ENCODE measurements at places on chromosomes 7 and 10.
A peak's percentile ranks its signal among the peaks of the same experiment; 100 is the strongest.

- peak; percentile 72 for DNase-seq
Measured at GRCh38 chr7:5445981-5446594, 22.5 kb upstream of the TNRC18 start.

DNA sequence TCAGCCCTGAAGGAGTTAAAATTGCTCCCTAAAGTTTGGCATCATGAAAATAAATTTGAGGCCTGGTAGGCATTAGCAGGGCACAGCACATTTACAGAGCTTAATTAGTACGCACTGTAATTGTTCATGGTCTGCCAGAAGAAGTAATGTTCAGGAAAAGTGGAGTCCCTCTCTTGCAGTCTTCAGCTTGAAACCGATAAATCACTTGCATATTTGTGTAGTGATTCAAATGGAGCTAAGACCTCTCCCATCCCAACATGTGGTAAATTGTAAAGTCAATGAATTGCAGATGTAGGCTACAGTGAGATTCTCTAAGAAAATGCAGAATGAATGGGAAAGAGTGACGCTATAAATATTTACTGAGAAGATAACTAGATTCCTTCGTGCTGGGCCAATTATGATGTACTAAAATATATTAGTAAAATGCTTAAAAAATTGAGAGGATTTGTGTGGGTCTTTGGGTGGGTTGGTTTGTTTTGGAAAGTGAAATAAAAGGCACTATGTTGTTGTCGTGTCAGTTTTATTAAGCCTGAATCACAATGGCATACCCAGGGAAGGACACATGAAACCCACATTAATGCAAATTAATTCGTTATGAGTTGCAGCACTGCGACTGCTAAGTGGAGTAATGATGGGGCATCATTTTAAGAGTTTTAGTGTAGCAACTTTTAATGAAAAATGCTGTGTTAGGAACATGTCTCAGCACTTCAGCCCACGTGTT is 8.4 kb downstream of the TCF7L2 start:
- DNase-seq, result no peak

DNA sequence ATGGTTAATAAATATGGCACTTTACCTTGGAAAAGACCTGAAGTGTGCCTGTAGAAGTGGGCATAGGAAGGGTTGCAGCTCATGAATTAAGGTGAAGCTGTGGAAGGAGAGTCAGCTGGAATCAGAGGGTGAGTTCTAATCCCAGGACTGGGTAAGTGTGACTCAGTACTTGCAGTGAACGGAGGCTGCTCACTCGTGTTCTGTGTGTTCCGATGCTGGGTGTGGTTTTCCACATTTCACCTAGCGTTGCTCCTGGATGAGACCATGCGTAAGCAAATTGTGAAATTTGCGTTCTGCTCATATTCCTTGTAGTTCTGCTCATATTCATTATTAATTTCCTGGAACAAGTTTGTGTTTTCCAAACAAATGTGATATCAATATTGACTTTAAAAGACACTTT is 22.4 kb upstream of the TMEM236 start:
- no peak for DNase-seq

GRCh38 chr7:155456738-155457543 is 988 bp upstream of the EN2 start:
- DNase-seq, result no peak

DNA sequence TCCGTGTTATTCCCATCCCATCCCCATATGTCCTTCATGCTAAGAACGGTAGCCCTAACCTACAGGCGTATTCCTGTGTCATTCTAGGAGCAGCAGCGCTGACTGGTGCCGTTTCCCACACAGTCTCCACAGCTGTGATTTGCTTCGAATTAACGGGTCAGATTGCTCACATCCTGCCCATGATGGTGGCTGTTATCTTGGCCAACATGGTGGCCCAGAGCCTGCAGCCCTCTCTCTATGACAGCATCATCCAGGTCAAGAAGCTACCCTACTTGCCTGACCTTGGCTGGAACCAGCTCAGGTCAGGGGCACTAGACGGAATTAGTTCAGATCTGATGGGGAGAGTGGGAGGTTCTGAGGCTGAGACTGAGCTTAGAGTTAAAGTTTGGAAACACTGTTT is 20.7 kb downstream of the FAM131B start:
- no peak for DNase-seq

DNA sequence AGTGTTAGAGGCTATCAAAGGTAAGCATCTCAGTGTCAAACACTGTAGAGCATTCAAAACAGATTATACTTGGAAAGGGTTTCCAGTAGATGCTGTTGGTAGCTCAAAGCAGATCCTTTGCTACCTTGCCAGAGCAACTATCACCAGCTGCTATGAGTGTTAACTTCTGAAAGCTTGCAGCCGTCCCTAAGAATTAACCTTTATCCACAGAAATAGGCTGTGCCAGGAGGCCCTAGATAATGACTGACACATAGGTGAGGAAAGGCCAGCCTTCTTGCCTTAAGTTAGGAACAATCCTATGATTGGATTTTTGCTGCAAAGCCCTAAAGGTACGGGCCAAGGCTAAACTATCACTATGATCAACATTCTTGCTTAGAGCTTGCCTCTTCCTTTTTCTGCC is 263.2 kb downstream of the DGKB start:
- DNase-seq, result no peak

DNA sequence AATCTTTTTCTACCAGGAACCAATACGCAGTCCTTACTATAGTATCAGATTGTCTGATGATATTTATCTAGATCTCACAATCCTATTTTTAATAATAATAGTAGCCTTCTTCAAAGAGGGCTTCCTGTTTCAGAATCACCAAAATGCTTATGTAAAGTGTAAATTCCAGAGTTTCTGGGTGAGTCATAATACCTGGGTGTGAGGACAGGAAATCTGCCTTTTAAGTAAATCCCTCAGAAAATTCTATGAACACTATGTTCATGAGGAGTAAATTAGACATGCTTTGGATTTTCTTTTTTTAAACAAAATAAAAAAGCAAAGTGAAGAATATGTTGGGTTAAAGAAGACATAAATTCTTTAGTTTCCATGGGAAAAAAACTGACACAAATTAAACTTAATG is 20.5 kb downstream of the DKK1 start:
- DNase-seq, result no peak

GRCh38 chr7:92973293-92973731 is 136.9 kb upstream of the CDK6 start:
- no peak for DNase-seq

- DNase-seq, result peak; percentile 23
Measured at GRCh38 chr10:86400705-86401587, 34.4 kb upstream of the GRID1 start.

DNA sequence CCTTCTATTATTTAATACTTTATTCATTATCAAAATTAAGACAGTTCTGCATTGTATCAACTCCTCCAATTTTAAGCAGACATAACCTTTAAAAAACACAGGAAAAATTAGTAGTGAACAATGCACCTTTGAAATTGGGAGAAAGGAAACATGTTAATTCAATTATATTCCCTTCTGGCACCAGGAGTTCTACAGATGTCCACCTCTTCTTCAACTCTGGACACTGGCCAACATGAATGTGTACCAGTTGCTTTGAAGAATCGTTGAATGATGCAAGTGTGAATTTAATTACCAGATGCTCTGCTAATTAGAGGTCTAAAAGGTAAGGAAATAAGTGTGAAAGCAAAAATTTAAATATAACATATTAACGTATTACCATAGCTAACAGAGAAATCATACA is 206.7 kb upstream of the IGFBP3 start:
- no peak for DNase-seq

Data from NCI-H2171 (cell line).